Sigmoid colon (tissue), 7 donors: ENCODE measurements at places on chromosomes 5 and 9. TPM values are rescaled to one million over a fixed set of nuclear protein-coding genes. Genes with fewer than 3 reads are reported as not detected.

- H3K36me3 ChIP-seq: no peaks in the 10 kb centered on the region
- no peak for DNase-seq
- no peak overlapping the region for H3K27ac ChIP-seq
Observed at GRCh38 chr5:139845846-139846681, 50.5 kb downstream of the PSD2 start.

Gene CDC20B
- not detected for total RNA-seq

GRCh38 chr9:92100237-92100911, 14.8 kb downstream of the SPTLC1 start:
- H3K27me3 ChIP-seq: no peaks in the 10 kb centered on the region
- H3K36me3 ChIP-seq: peaks cover 11% of the 10 kb centered on the region
- H3K4me3 ChIP-seq: no peak overlapping the region
- no peak overlapping the region for H3K27ac ChIP-seq
- H3K4me1 ChIP-seq: no peaks in the 10 kb centered on the region

Gene CFAP157
- not detected for total RNA-seq

Gene YIPF5
- total RNA-seq: 44.6 TPM

DNA sequence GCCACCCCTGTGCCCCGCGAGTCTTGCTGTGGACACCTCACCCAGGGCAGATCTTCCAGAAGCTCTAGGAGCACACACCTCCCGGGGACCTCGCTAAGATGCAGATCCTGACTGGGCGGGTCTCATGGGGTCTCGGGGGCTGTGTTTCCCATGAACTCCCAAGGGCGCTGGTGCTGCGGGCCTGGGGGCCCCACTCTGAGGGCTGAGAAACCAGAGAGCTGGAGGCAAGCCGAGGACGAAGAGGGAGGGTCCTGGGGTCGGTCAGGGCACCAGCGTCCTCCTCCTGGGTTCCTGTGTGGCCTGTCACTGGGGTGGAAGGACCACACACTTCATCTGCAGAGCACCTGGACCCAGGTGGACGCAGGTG, 30.2 kb downstream of the SLC6A3 start:
- H3K27ac ChIP-seq: no peak overlapping the region
- DNase-seq: peak; percentile 53
- H3K36me3 ChIP-seq: no peaks in the 10 kb centered on the region
- H3K4me3 ChIP-seq: no peak overlapping the region
- H3K4me1 ChIP-seq: no peaks in the 10 kb centered on the region
- H3K27me3 ChIP-seq: no peaks in the 10 kb centered on the region

- H3K36me3 ChIP-seq: no peaks in the 10 kb centered on the region
- H3K27me3 ChIP-seq: no peaks in the 10 kb centered on the region
- no peak overlapping the region for H3K27ac ChIP-seq
- peaks cover 15% of the 10 kb centered on the region for H3K4me1 ChIP-seq
- no peak for DNase-seq
Observed at GRCh38 chr9:99486684-99487083, 264.6 kb downstream of the SEC61B start.

GRCh38 chr5:113337515-113338415, 97.0 kb downstream of the TSSK1B start:
- no peaks in the 10 kb centered on the region for H3K27me3 ChIP-seq
- H3K36me3 ChIP-seq: no peaks in the 10 kb centered on the region
- peaks cover 10% of the 10 kb centered on the region for H3K4me1 ChIP-seq
- H3K4me3 ChIP-seq: no peak overlapping the region
- no peak overlapping the region for H3K27ac ChIP-seq
- no peak for DNase-seq

Gene FAM221B
- total RNA-seq: not detected

Gene RFESD
- total RNA-seq: 1.4 TPM

GRCh38 chr5:39955156-39955555, 530.4 kb upstream of the DAB2 start:
- H3K36me3 ChIP-seq: no peaks in the 10 kb centered on the region
- no peak for DNase-seq
- no peak overlapping the region for H3K4me3 ChIP-seq
- H3K27ac ChIP-seq: no peak overlapping the region

DNA sequence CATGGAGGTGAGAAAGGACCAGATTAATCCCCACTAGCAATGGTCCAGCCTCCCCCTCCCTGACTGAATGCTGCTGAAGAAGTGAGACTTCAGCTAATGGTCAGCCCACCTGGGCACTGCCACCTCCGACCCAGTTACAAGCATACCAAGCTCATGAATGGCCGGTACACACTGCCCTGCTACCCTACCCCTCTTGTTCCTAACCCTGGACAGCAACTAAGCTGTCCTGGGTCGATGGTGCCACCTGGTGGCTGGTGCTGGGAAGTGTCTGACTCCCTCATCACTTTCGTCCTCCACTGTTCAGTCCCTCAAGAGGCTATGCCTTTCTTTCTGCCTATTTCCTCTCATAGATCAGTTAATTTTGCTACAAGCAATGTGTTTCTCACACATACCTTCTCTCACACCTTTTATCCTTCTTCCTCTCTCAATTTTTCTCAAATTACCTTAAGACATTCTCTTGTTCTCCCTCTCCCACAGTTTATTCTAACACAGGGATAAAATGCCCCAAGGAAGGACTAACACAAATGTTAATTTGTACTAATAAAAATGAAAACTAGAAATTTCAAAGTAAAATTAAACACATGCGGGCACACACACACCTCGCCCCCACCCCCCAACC, 42.4 kb downstream of the PAX5 start:
- H3K36me3 ChIP-seq: no peaks in the 10 kb centered on the region
- no peak for DNase-seq
- H3K4me1 ChIP-seq: no peaks in the 10 kb centered on the region
- peaks cover 5% of the 10 kb centered on the region for H3K27me3 ChIP-seq
- no peak overlapping the region for H3K27ac ChIP-seq

Gene DIRAS2
- 0.28 TPM for total RNA-seq

GRCh38 chr9:12351293-12352044, 341.7 kb upstream of the TYRP1 start:
- no peak for DNase-seq
- H3K36me3 ChIP-seq: no peaks in the 10 kb centered on the region
- no peaks in the 10 kb centered on the region for H3K27me3 ChIP-seq
- no peaks in the 10 kb centered on the region for H3K4me1 ChIP-seq
- no peak overlapping the region for H3K27ac ChIP-seq

Gene CCNO
- total RNA-seq: not detected

- H3K27ac ChIP-seq: no peak overlapping the region
- no peaks in the 10 kb centered on the region for H3K36me3 ChIP-seq
- H3K4me3 ChIP-seq: no peak overlapping the region
- no peak for DNase-seq
- H3K4me1 ChIP-seq: no peaks in the 10 kb centered on the region
- H3K27me3 ChIP-seq: no peaks in the 10 kb centered on the region
Observed at GRCh38 chr9:113933671-113934070, 57.6 kb downstream of the ZNF618 start.

GRCh38 chr9:137176302-137177182, 4.7 kb upstream of the TMEM210 start:
- H3K27me3 ChIP-seq: no peaks in the 10 kb centered on the region
- H3K4me1 ChIP-seq: no peaks in the 10 kb centered on the region
- no peak for DNase-seq
- no peak overlapping the region for H3K4me3 ChIP-seq
- peaks cover 28% of the 10 kb centered on the region for H3K36me3 ChIP-seq
- H3K27ac ChIP-seq: no peak overlapping the region

GRCh38 chr5:164132358-164132757, 626.9 kb downstream of the MAT2B start:
- no peak for DNase-seq
- no peak overlapping the region for H3K27ac ChIP-seq
- H3K4me3 ChIP-seq: no peak overlapping the region
- no peaks in the 10 kb centered on the region for H3K27me3 ChIP-seq

Gene PCDHA9
- 0.68 TPM for total RNA-seq

Gene DEPDC1B
- 0.27 TPM for total RNA-seq

- H3K4me1 ChIP-seq: peaks cover 20% of the 10 kb centered on the region
- H3K36me3 ChIP-seq: peaks cover 23% of the 10 kb centered on the region
- no peak overlapping the region for H3K4me3 ChIP-seq
- DNase-seq: no peak
Observed at GRCh38 chr9:70382709-70383605, 31.5 kb downstream of the KLF9 start.

Gene PCDHAC2
- 1.3 TPM for total RNA-seq

GRCh38 chr9:19464764-19465585, 56.2 kb downstream of the ACER2 start:
- peak overlapping the region; percentile 43 for H3K27ac ChIP-seq
- H3K4me1 ChIP-seq: peaks cover 9% of the 10 kb centered on the region
- DNase-seq: peak; percentile 90
- no peaks in the 10 kb centered on the region for H3K27me3 ChIP-seq
- H3K4me3 ChIP-seq: peak overlapping the region; percentile 64

DNA sequence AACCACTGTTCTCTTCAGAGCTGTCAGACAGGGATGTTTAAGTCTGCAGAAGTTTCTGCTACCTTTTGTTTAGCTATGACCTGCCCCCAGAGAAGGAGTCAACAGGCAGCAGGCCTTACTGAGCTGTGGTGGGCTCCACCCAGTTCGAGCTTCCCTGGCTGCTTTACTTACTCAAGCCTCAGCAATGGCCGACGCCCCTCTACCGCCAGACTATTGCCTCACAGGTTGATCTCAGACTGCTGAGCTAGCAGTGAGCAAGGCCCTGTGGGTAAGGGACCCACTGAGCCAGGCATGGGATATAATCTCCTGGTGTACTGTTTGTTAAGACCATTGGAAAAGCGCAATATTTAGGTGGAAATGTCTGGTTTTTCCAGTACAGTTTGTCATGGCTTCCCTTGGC, 229.6 kb downstream of the TMEM167A start:
- no peak overlapping the region for H3K4me3 ChIP-seq
- DNase-seq: no peak
- no peaks in the 10 kb centered on the region for H3K4me1 ChIP-seq
- H3K27me3 ChIP-seq: no peaks in the 10 kb centered on the region

Gene TAF9
- 42.4 TPM for total RNA-seq

DNA sequence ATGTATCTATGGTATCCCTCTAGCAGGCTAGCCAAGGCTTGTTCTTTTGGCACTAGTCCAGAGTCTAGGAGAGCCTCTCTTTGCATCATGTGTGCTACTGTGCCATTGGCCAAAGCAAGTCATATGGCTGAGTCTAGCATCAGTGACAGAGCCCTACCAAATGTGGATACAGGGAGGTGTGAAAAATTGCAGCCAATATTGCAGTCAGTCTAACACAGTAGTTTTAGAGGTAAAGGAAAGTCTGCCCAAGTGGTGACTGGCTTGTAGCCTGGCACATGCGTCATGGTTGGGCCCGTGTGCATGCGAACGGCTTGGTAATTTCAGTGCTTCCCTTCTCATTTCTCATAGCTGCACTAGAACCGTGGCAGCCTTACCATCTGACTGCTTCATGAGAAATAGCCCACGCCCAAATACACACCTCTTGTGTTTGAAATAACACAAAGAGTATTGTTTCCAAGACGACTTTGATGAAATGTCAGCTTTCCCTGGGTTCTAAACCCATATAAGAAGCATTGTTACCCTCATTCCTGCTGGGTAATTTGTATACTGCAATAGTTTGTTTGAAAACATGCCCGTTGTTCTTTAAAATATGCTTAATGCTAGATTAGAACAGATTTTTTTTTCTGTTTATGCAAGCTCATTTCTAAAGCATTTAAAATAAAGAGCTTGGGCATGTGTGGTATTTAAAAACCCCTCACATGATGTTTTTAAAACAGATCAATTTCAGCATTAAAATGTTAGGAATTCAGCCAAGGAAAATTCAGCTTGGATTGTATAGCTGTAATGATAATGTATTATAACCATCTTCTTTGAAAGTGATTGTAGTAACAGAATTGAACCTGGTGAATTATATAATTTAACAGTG, 113.2 kb downstream of the TLE4 start:
- H3K27me3 ChIP-seq: no peaks in the 10 kb centered on the region
- no peaks in the 10 kb centered on the region for H3K36me3 ChIP-seq
- H3K4me3 ChIP-seq: no peak overlapping the region
- no peak overlapping the region for H3K27ac ChIP-seq

DNA sequence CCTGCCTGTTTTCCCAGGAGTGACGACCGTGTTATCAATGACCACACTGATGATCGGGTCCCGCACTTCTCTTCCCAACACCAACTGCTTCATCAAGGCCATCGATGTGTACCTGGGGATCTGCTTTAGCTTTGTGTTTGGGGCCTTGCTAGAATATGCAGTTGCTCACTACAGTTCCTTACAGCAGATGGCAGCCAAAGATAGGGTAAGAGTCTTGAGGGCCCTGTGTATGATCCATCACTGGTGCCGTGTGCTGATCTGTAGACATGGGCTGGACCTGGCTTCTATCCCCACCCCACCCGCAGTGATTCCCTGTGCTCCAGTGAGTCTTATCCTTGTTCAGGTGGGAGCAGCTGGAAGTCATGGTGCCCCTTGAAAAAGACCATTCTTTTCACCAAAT, 26.0 kb downstream of the GABRP start:
- H3K4me1 ChIP-seq: no peaks in the 10 kb centered on the region
- no peaks in the 10 kb centered on the region for H3K36me3 ChIP-seq
- no peak overlapping the region for H3K27ac ChIP-seq
- no peak for DNase-seq

- no peak overlapping the region for H3K4me3 ChIP-seq
- DNase-seq: no peak
- H3K4me1 ChIP-seq: no peaks in the 10 kb centered on the region
- H3K27ac ChIP-seq: peak overlapping the region; percentile 25
Observed at GRCh38 chr9:120583958-120584369, 4.0 kb upstream of the CDK5RAP2 start.

GRCh38 chr5:174281855-174282254, 236.3 kb downstream of the NSG2 start:
- H3K4me1 ChIP-seq: no peaks in the 10 kb centered on the region
- H3K27ac ChIP-seq: no peak overlapping the region
- no peak overlapping the region for H3K4me3 ChIP-seq

GRCh38 chr9:119289740-119290433, 79.3 kb downstream of the BRINP1 start:
- no peak overlapping the region for H3K27ac ChIP-seq
- H3K27me3 ChIP-seq: no peaks in the 10 kb centered on the region
- H3K36me3 ChIP-seq: no peaks in the 10 kb centered on the region
- no peak for DNase-seq
- H3K4me3 ChIP-seq: no peak overlapping the region

DNA sequence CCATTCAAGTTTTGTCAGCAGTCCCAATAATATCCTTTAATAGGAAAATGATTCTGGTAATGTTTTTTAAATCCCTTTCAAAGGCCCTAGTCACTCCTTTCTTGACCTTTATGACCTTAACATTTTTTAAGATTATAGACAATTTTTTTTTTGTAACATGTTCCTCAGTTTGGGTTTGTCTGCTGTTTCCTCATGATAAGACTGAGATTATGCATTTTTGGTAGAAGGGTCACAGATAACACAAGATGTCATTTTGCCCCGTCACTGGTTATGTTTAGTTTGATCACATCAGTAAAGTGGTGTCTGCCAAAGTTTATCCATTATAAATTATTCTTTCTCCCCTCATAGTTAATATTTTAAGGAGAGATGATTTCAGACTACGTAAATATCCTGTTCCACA, 16.0 kb upstream of the PTPDC1 start:
- no peak overlapping the region for H3K4me3 ChIP-seq
- H3K36me3 ChIP-seq: no peaks in the 10 kb centered on the region
- no peak overlapping the region for H3K27ac ChIP-seq
- DNase-seq: no peak
- peaks cover 9% of the 10 kb centered on the region for H3K4me1 ChIP-seq
- no peaks in the 10 kb centered on the region for H3K27me3 ChIP-seq
